RWPE1 (cell line): ENCODE measurements at places on chromosomes 6 and 20.

- no peak for DNase-seq
These were observed 5.1 kb downstream of the RING1 start for GRCh38 chr6:33213166-33213988.

- no peak for DNase-seq
These were observed 37.1 kb downstream of the SYNE1 start for GRCh38 chr6:152600022-152600421.

DNA sequence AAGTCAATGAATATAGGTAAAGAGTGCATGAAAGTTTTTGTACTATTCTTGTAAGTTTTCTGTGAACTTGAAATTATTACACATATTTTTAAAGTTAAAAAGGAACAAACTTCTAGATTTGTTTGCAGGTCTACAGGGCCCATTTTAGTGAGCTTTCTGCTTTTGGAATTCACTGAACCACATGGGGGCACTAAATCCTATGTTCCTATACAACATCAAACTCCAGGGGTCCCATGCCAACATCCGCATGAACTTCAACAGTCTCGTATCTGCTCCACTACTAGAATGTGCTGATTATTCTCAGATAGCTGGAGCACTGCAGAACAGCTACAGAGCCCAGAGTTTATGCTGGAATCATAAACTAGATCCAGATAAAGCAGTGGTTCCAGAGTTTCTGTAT is 347.9 kb upstream of the SPTLC3 start:
- no peak for DNase-seq

- no peak for DNase-seq
These were observed 94.7 kb downstream of the YTHDF1 start for GRCh38 chr20:63121246-63121645.

DNA sequence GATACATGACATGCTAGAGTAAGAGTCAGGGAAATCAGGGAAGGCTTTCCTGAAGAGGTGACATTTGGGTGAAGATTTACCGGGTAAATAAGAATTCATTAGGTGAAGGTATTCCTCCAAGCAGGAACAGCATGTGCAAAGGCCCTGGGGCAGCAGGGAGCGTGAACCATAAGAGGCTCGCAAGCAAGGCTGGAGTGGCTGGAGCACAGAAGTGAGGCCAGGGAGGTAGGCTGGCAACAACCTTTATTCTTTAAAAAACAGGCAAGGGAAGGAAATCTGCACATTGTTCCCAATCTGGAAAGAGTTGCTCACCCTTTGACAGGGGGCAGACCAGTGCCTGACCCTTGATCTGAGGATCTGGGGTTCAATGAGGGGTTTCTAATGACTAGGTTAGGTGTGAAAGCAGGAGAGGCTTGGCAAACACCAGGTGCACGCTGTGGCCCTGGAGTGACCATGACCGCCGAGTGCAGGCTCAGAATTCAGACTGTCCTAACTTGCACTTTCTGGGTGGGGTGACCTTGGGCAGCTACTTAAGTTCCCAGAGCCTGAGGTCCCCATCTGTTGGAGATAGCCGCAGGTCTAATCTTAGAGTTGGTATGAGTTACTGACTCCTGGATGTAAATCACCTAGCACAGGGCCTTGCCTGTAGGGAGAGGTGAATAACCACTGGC is 1.9 kb downstream of the KIAA1755 start:
- DNase-seq, result no peak
